ENCODE measurements at places on chromosomes 7 and 10.

DNA sequence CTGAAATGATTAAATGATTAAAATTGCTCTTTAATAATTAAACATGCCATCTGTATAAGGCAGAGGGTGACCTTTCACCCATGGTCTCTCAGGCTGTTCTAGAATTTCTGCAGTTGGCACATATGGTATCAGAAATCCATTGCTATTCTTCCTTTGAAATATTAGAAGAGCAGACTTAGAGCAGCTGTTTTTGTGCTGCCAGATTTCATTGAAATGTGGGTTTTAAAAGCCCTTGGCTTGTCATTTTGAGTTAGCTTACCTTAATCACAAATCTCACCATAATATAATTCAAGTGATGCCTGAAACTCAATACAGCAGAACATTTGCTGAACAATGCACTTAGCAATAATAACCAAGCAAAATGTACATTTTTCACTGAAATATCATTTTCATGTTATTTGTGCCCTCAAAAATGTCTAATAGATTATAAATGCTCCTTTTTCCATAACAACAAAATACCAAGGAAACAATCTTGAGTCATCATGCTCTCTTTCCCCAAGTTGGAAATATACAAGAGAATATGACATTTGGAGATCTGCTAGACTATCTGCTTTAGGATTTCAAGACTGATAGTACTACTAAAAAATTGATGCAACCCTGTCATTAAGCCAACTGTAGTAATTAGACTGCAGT, 16.1 kb upstream of the PTTG1IP2 start:
- DNase-seq = no peak

GRCh38 chr7:5214236-5214635, 24.2 kb downstream of the WIPI2 start:
- DNase-seq = no peak

DNA sequence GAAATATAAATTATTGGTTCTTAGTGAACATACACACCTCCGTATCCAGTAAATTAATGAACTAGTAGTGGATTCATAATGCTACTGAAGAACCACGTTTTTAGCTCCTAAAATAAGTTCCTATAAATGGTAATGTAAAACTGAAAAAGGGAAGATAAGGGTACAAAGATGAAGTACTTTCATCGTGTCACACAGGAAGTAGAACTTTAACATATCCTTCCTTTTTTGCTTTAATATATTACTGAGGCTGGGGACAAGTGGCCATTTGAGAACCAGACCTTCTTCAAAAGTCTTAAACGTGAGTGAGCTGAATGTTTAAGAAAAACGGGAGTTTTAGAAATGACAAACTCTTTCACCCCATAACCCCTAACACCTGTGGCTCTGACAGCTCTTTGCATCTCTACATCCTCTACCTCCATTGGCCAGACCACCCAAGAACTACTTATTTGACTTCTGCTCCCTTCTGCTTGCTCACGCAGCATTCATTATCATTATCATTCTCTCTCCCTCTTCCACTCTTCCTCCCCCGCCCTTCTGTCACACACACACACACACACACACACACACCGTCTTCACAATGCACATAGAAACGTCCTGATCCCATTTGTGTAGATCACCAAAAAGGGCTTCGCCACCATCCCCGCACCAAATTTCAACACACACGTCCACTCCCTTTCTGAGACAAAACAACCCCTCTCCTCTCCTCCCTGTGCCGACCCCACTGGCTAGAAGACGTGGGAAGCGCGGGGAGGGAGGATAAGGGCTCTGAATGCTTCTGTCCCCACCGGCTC, 677 bp downstream of the SKAP2 start:
- peak; percentile 46 for DNase-seq

DNA sequence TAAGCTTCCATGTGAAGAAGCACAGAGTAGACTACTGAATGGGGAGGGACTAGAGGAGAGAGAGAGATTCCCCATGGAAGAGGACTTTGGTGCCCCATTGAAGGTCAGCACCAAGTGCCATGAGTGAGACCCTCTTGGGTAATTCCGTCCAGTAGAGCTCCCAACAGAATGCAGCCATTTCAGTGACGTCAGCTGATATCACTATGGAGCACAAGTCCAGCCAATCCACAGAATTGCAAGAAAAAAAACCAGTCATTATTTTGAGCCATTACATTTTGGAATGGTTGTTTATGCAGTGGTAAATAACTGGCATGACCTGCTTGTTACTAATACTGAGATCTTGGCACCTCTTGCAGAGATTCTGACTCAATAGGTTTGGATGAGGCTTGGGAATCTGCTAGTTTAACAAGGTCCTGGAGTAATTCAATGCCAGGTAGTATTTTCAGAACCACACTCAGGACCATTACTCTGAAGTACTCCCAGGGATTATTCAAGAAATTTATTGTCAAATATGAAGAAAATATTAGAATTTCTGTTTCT, 52.6 kb upstream of the SP8 start:
- DNase-seq = no peak

GRCh38 chr10:54869022-54869421, 68.0 kb upstream of the PCDH15 start:
- no peak for DNase-seq

- DNase-seq = no peak
Measured at GRCh38 chr10:104924101-104924795, 283.2 kb downstream of the SORCS3 start.

- DNase-seq = peak; percentile 32
Measured at GRCh38 chr10:61452655-61453641, at the start of gene TMEM26. TSS of gene TMEM26 (minus strand) at chr10:61453381. CDS start at chr10:61453081, 300 bp downstream.

DNA sequence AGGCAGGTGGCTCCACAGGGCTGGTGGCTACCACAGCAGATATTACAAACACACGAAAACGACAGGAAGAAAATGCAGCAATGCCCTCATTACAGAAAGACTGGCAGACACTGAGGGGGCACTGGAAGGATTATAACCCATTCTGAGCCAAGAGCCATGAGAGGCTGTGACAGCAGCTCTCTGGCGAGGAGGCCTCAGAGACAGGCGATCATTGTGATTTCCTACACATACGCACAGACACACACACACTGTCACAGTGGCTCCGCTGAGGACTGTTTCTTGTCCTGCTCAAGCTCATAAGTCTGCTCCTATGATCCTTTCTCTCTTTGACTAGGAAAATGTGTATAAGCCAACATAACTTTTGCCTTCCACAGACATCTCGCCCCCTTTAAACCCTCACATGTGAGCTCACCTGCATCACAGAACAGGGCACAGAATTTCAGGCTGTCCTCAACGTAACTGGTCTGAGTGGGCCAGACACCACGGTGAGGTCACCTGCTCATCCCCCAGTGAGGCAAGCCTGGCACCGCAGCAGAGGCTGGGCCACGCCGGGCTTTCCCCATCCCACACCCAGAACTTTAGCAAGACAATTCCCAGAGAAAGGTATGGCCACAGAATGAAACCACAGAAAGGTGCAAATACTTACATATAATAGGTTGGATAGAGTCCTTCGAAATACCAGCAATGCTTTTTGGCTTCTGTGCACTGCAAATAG, 51.7 kb downstream of the VOPP1 start:
- DNase-seq = no peak

- DNase-seq = peak; percentile 65
Measured at GRCh38 chr10:120891365-120891764, 40.2 kb downstream of the WDR11 start.

Measured in fibroblast of the aortic adventitia (primary cell).